ENCODE measurements at places on chromosomes 12 and 14. TPM values are rescaled to one million over a fixed set of nuclear protein-coding genes. Genes with fewer than 3 reads are reported as not detected.

The CORO1C gene
- total RNA-seq: 388 TPM

The LIN7A gene
- total RNA-seq: 0.13 TPM

The CISTR gene
- total RNA-seq: not detected

The BCAT1 gene
- 150 TPM for total RNA-seq

The NEMP1 gene
- total RNA-seq: 8.5 TPM

The SERPINA9 gene
- 0.43 TPM for total RNA-seq

The PRPH gene
- total RNA-seq: 1.5 TPM

The ZNF268 gene
- 29.7 TPM for total RNA-seq

The PTPRR gene
- total RNA-seq: not detected

The CCDC38 gene
- total RNA-seq: 0.39 TPM

The CEP170B gene
- total RNA-seq: 14.7 TPM

Data from articular chondrocyte of knee joint (primary cell).